NCI-H1694 treated with DMSO at 0.1 percent for 48 hours (cell line): ENCODE measurements at places on chromosomes 5 and 9.

- no peak for DNase-seq
Observed at GRCh38 chr5:6140219-6140618, 238.1 kb downstream of the MED10 start.

GRCh38 chr5:54324651-54325271 lies 14.4 kb upstream of the ARL15 start:
- no peak for DNase-seq

DNA sequence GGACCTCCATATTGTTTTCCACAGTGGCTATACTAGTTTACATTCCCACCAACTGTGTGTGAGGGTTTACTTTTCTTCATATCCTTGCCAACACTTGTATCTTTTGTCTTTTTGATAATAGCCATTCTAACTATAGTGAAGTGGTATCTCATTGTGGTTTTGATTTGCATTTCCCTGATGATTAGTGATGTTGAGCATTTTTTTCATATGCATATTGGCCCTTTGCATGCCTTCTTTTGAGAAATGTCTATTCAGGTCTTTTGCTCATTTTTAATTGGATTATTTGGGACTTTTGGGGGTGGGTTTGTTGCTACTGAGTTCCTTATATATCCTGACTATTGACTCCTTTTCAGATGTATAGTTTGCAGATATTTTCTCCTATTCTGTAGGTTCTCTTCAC lies 44.4 kb downstream of the FEM1C start:
- no peak for DNase-seq

GRCh38 chr5:32733590-32734340 lies 22.6 kb downstream of the NPR3 start:
- DNase-seq: no peak

GRCh38 chr5:134145779-134146581 lies 30.8 kb downstream of the SKP1 start:
- peak; percentile 23 for DNase-seq

DNA sequence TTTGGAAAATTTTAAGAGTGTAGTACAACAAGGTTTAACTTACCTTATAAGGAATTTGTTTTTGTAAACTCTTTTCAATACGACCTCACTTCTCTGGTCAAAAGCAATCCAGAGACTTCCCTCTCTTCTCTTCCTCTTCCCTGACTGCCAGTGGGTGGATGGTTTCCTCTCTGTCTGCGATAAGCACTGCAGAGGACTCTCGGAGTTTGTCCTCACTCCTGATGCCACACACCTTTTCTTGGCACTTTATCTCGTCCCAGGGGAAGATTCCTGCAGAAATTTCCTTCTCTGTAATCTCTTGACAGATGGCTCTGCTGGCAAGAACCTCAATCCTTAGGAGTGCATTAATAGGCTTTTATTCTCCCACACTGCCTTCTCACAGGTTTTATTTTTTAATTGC lies 641.6 kb downstream of the NR2F1-AS1 start:
- DNase-seq: peak; percentile 36

DNA sequence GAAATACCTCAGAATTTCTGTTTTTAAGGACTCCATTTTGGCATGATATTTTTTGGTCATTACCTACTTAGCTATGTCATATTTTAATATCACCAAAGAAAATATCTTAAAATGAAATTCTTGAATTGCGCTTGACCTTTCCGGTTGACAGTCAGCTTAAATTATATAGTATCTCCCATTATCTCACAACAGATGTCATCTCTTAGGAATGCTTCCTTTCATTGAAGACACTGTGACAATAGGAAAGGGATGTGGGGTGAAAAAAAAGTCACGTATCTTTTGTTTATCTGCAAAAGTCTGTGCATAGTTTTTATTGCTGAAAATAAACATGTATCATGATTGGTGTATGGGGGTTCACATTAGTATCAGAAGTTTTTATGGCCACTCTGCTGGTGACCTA lies 105.8 kb downstream of the INVS start:
- DNase-seq: no peak

DNA sequence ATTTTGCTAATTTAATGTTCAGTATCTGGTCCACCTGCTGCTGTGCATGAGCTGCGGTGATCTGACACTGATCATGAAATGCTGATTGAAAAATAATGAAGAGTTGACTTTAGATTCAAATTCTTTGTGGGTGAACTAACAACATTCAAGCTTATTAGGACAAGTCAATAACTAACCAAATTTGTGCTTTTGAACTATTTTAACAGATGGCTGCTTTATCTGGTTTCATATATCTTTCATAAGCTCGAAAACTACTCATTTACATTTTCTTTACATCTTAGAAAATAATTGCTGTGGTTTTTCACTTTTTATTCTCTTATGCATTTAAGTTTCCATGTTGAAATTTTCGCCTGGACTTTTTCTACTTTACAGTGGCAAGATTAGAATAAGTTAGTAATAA lies 274.8 kb upstream of the CCNG1 start:
- no peak for DNase-seq

DNA sequence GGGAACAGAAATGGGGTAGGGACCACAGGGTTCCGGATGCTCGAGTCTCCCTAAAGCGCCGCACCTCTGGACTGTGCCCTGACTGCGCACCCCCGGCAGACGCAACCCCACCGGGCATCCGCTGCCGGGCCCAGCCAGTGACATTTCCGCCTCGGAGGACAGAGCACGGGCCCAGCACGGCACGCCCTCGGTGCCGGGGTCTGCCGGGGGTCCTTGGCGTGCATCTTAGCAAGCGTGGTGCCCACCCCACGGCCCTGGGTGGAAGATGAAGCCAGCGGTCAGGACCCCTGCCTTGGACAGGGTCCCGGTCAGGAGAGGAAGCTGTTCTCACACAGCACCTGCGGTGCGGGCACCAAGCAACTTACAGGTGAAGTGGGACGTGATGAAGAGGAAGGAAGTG lies 7.1 kb downstream of the INPP5E start:
- DNase-seq: no peak

- DNase-seq: no peak
Observed at GRCh38 chr9:72431036-72431435, 66.0 kb upstream of the ZFAND5 start.

DNA sequence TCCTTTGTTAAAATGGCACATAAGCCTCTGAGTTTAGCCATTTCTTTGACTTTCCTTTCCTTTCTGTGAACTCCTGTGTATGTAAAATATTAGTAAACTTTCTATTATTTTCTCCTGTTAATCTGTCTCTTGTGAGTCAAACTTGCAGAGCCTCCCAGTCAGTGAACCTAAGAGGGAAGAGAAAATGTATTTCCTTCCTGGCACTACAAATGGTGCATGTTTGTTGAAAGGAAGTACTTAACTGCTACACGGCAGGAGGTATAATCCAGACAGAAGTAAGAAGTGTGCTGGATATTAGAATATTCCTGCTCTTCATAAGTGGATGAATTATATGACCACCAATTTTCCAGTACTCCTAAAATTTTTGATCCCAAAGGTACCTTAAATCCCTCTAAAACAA lies 23.0 kb downstream of the CTSL start:
- DNase-seq: no peak

GRCh38 chr5:181217803-181218062 lies 5.3 kb upstream of the TRIM41 start:
- DNase-seq: no peak

GRCh38 chr9:135590486-135591079 lies 29.0 kb downstream of the PAEP start:
- no peak for DNase-seq

DNA sequence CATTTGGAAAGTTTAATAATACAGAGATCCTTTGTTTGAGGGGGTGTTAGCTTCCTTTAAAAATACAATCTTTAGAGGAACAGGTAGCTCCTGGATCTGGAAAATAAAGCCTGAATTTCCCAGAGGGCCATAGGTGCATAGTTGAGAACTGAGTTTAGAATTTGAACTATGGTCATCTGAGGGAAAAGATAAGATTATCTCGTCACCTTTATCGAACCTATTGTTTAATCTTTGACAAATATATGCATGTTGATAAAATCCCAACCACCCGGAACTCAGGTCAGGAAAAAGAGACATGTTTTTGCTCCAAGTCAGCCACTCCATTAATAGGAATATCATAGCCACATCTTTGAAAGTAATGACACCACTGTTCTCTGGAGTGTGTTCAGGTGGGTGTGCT lies 91.7 kb upstream of the FAM169A start:
- no peak for DNase-seq

DNA sequence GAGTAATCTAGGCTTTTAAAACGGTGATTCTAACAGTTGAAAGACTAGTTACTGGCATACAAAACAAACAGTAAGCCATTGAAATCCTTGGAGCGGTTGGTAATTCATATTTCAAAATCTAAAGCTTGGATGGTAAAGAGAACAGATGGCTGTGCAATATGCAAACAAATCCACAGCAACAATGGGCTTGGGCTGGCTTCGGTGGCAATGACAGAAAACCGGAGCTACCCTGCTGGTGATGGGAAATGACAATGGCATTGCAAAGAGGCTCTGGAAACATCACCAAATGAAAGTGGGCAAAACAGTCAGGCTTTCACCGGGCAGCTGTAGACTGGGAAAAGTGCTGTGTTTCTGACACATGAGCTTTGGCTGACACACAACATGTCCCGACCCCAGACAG lies 42.2 kb downstream of the MED27 start:
- peak; percentile 89 for DNase-seq

DNA sequence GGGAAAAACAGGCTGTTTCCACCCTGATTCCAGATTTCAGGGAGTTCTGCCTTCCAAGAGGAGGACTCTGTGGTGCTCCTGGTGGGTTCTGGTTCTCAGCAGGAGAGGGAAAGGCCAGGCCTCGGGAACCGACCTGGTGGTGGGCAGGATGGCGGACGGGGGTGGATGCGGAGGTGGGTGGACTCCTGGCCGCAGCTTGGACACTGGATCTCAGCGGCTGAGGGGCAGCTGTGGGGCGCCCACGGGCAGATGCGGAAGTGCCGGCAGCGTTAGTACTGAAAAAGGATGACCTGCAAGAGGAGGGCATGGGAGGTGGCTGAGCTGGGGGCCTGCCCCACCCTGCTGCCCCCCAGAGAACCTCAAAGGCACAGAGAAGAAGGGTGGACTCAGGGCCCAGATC lies 24.3 kb downstream of the LHX6 start:
- DNase-seq: no peak

- no peak for DNase-seq
Observed at GRCh38 chr9:10674586-10674985, 61.8 kb upstream of the PTPRD start.

GRCh38 chr9:71072587-71072986 lies 48.8 kb downstream of the TRPM3 start:
- no peak for DNase-seq

DNA sequence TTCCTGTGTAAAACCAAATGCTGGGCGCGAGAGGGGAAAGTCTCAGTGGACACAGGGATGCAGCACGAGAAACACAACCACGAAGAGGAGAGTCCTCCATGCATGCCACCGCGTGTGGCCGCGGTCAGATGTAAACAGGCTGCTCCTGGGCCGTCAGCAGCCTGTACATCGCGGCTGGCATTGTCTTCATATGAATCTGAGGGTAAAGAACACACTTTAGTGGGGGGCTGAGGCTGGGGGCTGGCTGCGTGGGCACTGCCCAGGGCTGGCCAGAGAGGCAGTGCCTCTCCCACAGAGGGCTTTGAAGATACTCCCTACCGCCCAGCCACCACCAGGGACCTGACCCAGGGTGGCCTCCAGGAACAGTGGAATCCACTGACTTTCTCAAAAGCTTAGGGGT lies 106.2 kb downstream of the ENTREP1 start:
- no peak for DNase-seq

- DNase-seq: no peak
Observed at GRCh38 chr5:639253-639530, 27.1 kb downstream of the CEP72 start.
